Heart left ventricle (tissue), 16 donors: ENCODE measurements at places on chromosomes 12 and 14. TPM values are rescaled to one million over a fixed set of nuclear protein-coding genes. Genes with fewer than 3 reads are reported as not detected.

TSPAN19 gene
- not detected for polyA plus RNA-seq

DTX1 gene
- polyA plus RNA-seq: 0.50 TPM

CYP46A1 gene
- 2.6 TPM for polyA plus RNA-seq

PPP4R4 gene
- not detected for polyA plus RNA-seq

ABCC9 gene
- polyA plus RNA-seq: 14.1 TPM

PROX2 gene
- polyA plus RNA-seq: not detected

LRP10 gene
- polyA plus RNA-seq: 11.0 TPM

LRFN5 gene
- 0.14 TPM for polyA plus RNA-seq

COL2A1 gene
- polyA plus RNA-seq: 0.04 TPM

JPH4 gene
- polyA plus RNA-seq: 0.12 TPM

WDHD1 gene
- polyA plus RNA-seq: 0.42 TPM

VRTN gene
- polyA plus RNA-seq: not detected

STAC3 gene
- polyA plus RNA-seq: 0.67 TPM

HOXC9 gene
- not detected for polyA plus RNA-seq

PRB4 gene
- polyA plus RNA-seq: not detected

TMEM132C gene
- polyA plus RNA-seq: 1.2 TPM

CD27 gene
- not detected for polyA plus RNA-seq

GAS2L3 gene
- polyA plus RNA-seq: 0.53 TPM

HOXC6 gene
- polyA plus RNA-seq: 0.08 TPM

WSCD2 gene
- not detected for polyA plus RNA-seq

GLIPR1L1 gene
- not detected for polyA plus RNA-seq

INSM2 gene
- not detected for polyA plus RNA-seq

PTPRB gene
- polyA plus RNA-seq: 17.0 TPM

ABCD2 gene
- 0.39 TPM for polyA plus RNA-seq

NOVA1 gene
- 3.0 TPM for polyA plus RNA-seq

RHEBL1 gene
- 0.50 TPM for polyA plus RNA-seq

LPAR5 gene
- polyA plus RNA-seq: 3.5 TPM

KRT5 gene
- not detected for polyA plus RNA-seq

CLECL1 gene
- not detected for polyA plus RNA-seq

TUNAR gene
- polyA plus RNA-seq: not detected

KCNK10 gene
- polyA plus RNA-seq: 0.07 TPM

SLC5A8 gene
- not detected for polyA plus RNA-seq

ADAM21 gene
- polyA plus RNA-seq: 0.40 TPM

KRT75 gene
- polyA plus RNA-seq: not detected

XRCC3 gene
- polyA plus RNA-seq: 2.6 TPM

CD163L1 gene
- polyA plus RNA-seq: 2.2 TPM

SDR9C7 gene
- not detected for polyA plus RNA-seq

PLCZ1 gene
- not detected for polyA plus RNA-seq

OR6C75 gene
- not detected for polyA plus RNA-seq

APOF gene
- not detected for polyA plus RNA-seq

IL31 gene
- not detected for polyA plus RNA-seq

GZMB gene
- 1.4 TPM for polyA plus RNA-seq

ACRBP gene
- polyA plus RNA-seq: 0.60 TPM

SPX gene
- 12.8 TPM for polyA plus RNA-seq

KRT77 gene
- not detected for polyA plus RNA-seq

ACOT6 gene
- polyA plus RNA-seq: not detected

PYGL gene
- polyA plus RNA-seq: 6.7 TPM

KRT71 gene
- not detected for polyA plus RNA-seq

DDX51 gene
- polyA plus RNA-seq: 14.7 TPM

TPH2 gene
- polyA plus RNA-seq: not detected

SLCO1B1 gene
- polyA plus RNA-seq: not detected

CLEC4D gene
- polyA plus RNA-seq: not detected
